ENCODE measurements at places on chromosomes 5 and 9.
A peak's percentile ranks its signal among the peaks of the same experiment; 100 is the strongest.

- no peak for DNase-seq
These were observed 109.6 kb downstream of the ZCCHC7 start for GRCh38 chr9:37229882-37230482.

GRCh38 chr9:93947409-93948070, 7.6 kb downstream of the BARX1 start:
- DNase-seq = no peak

DNA sequence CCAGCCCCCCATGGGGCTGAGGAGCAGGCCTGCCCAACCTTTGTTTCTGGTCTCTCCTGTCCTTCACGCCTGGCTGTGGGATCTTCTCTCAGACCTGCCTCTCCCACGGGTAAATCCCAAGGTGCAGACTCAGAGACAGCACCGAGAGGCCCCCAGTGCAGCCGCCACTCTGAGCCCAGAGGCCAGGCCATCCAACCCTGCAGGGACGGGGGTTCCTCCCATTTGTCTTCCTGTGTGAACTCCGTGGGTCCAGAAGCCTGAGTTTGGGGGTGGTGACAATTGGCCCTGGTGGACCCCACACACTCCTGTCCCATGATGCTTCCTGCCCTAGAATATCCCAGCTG, 123.4 kb downstream of the ADAMTS2 start:
- DNase-seq = no peak

DNA sequence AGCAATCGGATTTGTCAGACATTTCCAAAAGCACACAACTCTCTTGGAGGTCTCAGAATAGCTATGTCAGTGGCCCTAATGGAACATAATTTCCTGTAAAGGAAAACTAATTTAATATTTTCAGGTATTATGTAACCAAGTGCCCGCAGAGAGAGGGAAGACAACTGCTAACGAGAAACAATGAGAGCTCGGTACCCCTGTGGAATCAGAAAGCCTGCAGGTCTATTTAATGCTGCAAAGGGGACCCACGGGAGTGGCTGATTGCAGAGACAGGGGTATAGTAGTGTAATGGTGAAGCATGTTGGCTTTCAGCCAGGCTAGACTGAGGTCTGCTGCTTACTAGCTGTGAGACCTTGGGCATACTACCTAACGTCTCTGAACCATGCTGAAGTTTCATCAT, 508.1 kb upstream of the BRINP1 start:
- DNase-seq = no peak

DNA sequence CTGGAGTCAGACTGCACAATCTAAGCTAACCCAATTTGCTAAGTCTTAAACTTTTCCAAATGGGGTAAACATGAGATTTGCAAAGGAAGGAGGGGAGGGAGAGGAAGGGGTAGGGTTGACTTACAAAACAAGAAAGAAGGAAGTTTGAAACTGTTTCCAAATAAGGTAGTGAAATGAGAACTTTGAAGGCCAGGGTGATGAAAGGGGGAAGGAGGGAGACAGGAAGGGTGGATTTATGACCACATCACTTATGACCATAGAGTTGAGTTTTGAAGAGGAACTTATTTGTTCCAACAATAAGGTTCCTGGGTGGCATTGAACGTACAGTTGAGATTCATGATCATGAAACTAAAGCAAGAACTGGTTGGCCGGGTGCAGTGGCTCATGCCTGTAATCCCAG, 72.5 kb upstream of the DAPK1 start:
- DNase-seq = no peak

DNA sequence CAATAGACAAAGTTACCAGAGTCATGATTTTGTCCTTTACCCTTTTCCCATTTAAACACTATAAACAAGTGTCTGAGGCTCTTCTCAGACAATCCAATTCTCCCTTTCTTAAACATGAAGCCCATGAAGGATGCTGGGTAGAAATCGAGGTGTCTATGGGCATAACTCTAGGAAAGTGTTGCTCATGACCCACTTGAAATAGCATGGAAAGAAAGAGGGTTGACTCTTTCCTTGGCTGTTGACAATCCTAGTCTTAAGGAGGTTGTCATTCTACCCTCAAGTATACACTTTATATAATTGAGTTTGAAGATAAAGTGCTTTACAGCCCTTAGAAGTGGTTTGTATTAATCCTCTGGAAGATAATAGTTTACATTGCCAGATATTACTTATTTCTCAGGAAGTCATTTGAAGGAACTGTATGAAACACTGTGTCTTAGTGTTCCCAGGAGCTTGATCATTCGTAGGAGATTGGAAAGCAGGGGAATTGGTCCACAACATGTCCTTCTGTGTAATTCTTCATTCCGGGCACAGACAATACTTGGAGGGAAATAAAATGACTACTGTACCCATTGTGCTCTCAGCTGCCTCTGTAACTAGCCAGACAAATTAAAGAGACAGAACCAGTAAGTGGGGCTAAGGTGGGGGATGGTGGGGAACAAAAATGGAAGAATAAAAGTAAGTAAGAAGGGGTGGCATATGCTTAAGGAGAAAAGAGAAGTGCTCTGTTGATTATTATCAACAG, 1078.3 kb upstream of the DMAC1 start:
- no peak for DNase-seq

- no peak for DNase-seq
These were observed 111.8 kb downstream of the COL23A1 start for GRCh38 chr5:178478370-178478769.

DNA sequence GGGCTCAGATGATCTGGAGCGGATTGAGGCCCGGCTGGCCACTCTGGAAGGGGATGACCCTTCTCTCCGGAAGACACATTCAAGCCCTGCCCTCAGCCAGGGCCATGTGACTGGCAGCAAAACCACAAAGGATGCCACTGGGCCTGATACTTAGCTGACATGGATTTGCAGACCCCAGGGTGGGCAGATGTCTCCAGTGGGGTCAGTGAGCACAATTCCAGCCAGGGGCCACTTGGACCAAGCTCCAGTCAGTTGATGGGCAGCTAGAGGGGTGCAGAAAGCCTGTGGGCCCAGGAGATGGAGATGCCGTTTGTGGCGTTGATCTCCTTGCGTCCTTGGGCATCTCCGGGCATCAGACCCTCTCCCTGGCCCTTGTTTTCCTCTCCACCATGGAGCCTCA, 46.7 kb downstream of the PSD2 start:
- DNase-seq = no peak

- no peak for DNase-seq
These were observed 8.4 kb downstream of the PTCH1 start for GRCh38 chr9:95508242-95508967.

DNA sequence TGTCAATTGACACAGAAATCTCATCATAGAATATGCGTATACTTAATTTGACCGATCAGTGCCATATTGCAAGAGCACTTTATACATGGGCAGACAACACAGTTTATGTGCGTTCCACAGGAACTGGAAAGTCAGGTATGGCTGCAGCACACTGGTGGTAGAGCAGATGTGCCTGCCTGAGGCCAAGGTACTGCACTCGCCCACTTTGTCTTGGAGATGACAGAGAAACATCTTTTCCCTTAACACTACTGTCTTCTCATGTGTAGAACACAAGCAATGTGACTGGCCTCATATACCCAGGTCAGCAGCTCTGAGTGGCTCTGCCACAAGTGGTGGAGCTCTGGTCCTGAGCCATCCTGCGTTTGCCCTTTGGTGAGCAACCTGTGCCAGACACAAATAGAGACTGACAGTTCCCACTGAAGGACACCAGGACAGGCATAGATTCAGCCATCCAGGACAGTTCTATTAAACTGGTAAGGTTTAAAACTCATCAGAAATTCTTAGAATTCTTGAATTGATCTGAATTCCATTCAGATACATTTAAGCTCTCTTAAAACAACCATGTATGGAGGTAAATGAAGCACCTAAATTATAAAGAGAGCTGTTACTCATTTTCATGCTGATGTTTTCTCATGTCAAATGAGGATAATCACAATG, 21.0 kb upstream of the PPP2CA start:
- no peak for DNase-seq

GRCh38 chr5:79378510-79379186, 135.3 kb downstream of the HOMER1 start:
- no peak for DNase-seq

GRCh38 chr5:132093271-132093670, 19.7 kb downstream of the CSF2 start:
- DNase-seq = no peak

GRCh38 chr9:121996783-121997182, 96.3 kb downstream of the TTLL11 start:
- no peak for DNase-seq

DNA sequence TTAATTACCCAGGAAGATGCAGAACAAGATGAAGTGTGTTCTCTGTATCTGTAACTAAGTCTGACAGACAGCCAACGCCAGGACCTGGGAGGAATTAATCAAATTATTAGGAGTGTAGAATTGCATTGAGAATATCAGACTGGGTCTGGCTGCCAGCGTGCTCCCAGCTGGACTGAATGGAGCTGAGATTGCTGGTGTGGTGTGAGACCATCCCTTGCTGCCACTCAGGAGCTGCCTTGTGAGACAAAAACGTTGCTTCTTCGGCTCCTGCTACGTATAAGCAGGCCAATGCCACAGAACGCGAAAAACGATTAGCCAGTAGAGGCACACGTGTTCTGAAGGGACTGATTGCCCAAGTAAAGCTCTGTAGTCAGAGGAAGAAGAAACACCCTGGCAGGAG, 66.8 kb downstream of the AMBP start:
- no peak for DNase-seq

GRCh38 chr9:27059907-27060306, 49.1 kb upstream of the TEK start:
- DNase-seq = no peak

DNA sequence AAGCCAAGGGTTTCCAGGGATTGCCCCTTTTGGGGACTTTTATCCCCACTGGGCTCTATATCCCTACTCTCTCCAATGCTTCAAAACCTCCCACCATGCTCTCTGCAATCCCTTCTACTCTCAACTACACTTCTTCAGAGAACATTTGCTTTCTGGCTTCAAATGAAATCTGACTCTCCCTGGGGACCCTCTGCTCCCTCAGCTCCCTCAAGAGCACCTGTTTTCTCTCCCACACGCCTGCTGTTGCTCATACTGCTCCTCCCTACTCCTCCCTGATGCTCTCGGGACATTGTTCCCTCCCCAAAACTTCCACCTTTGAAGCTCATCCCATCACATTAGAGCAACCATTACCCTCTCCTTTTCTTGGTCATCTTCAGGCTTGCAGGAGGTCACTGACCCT, 344.9 kb downstream of the CDK5RAP2 start:
- DNase-seq = no peak

DNA sequence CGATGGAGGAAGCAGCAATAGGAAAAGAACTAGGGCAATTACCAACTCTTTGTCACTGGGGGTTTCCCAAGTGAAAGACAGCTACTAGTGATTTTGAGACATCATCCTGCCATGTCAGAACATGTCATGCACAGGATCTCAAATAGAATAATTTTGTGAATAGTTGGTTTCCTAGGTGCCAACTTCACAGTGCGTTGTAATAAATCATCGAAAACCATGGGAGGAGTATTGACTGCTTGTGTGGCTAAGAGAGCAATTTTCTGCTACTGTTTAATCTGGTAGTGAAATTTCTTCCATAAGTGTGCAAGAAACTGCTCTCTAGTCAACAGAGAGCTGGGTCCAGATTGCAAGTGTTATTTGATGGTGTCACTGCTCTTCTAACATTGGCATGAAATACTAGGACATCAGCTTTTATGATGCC, 168.6 kb downstream of the NNT start:
- DNase-seq = no peak

- DNase-seq = no peak
These were observed 66.6 kb downstream of the LPAR1 start for GRCh38 chr9:110971705-110972104.

DNA sequence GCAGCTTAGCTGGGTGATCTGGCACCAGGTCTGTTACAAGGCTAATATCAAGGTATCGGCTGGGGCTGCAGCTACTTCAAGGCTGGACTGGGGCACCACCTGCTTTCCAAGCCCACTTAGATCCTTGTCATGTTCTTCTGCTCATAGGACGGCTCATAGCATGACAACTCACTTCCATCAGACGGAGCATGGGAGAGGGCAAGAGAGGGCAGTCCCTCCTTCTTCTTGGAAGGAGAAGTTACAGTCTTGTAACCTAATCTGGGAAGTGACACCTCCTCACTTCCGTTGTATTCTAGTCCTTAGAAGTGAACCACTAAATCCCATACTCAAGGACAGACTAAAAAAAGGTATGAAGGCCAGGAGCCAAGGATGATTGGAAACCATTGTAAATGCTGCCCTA, 258.2 kb downstream of the MAST4 start:
- DNase-seq = no peak

GRCh38 chr5:124461941-124462340, 284.5 kb downstream of the ZNF608 start:
- DNase-seq = no peak

- no peak for DNase-seq
These were observed 134.4 kb upstream of the ABCA1 start for GRCh38 chr9:105062222-105062855.

- peak; percentile 46 for DNase-seq
These were observed 240.0 kb downstream of the GOLPH3 start for GRCh38 chr5:31934156-31934555.

DNA sequence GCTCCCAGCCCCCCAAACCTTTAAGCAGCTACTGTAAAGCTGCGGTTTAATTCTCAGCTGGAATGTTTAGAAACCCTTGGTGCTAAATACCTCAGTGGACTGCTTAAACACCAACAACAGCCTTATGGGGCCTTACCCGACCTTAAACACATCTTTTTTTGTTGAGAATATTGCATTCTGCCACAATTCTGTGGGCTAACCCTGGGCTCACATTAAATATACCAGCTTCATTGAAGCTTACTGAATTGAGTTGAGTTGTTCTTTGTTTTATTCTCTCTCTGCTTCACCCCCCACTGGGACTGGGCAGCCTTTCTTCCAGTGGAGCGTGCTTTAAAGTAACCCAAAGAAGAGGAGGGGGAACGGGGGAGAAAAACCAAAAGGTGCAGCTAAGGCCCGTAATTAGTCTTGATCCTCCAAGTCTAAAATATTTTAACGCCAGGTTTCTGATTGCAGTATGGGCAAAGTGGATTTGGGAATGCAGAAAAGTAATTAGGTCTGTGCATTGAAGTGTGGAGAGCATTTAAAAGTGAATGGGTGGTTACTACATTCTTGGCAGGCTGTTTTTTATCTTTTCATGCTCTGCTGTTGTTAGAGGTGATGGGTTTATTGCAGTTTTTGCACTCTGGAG, 281.2 kb downstream of the NR2F1-AS1 start:
- DNase-seq = no peak

DNA sequence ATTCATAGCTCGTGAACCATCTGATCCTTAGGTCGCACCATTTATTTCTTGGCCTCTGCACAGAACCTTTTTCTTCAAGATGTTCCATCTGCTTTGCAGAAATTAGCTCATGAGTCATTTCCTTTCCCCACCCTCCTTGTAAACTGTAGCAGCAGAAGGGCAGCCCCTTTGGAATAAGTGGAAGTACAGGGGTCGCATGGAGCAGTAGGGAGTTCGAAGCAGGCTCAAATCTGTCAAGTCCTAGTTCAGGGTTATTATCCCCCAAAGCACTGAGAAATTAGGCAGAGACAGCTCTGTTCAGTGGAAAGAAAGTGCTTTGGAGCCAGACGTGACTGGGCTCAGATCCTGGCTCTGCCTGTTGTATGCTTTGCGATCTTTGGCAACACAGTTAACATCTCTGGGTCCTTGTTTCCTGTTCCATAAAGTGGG, 84.2 kb downstream of the SGCD start:
- DNase-seq = no peak
